AG08395 (cell line): ENCODE measurements at places on chromosomes 13 and 19.

- no peak for DNase-seq
Measured at GRCh38 chr19:49359851-49360820, 2.1 kb downstream of the TEAD2 start.

GRCh38 chr13:101455863-101456262, 3.4 kb downstream of the ITGBL1 start:
- DNase-seq: peak; percentile 90

- no peak for DNase-seq
Measured at GRCh38 chr13:71801165-71801760, 65.7 kb downstream of the DACH1 start.

GRCh38 chr19:45884682-45885555, 1.0 kb downstream of the IRF2BP1 start:
- DNase-seq: no peak

GRCh38 chr19:3135961-3136683, at the start of gene GNA15:
Gene GNA15 (plus strand): TSS chr19:3136033. CDS start chr19:3136451, 418 bp downstream.
- DNase-seq: no peak

- DNase-seq: no peak
Measured at GRCh38 chr19:47353307-47353712, 4.2 kb downstream of the DHX34 start.

GRCh38 chr13:25241007-25241406, 46.3 kb downstream of the MTMR6 start:
- no peak for DNase-seq
